Suppressor macrophage treated with lipopolysaccharide for 1 hour (primary cell): ENCODE measurements at places on chromosomes 11 and 22.
A peak's percentile ranks its signal among the peaks of the same experiment; 100 is the strongest.

DNA sequence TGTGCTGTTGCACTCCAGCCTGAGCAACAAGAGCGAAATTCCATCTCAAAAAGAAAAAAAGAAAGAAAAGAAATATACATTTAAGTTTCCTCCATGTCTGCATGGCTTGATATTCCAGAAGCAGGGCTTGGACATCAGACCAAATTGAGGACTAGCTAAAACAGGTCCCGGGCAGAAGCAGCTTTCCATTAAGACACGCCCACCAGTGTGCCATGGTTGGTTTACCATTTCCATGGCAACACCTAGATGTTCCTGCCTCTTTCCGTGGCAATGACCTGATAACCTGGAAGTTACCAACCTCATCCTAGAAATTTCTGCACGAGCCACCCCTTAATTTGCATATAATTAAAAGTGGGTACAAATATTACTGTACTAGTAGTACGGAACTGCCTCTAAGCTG is 111.3 kb downstream of the NAT10 start:
- no peak for DNase-seq

GRCh38 chr11:124872741-124873140 is 7.5 kb downstream of the ROBO3 start:
- DNase-seq = no peak

- DNase-seq = no peak
Measured at GRCh38 chr11:93216511-93217101, 18.8 kb upstream of the SLC36A4 start.

- no peak for DNase-seq
Measured at GRCh38 chr11:19739872-19740271, 27.2 kb downstream of the NAV2 start.

DNA sequence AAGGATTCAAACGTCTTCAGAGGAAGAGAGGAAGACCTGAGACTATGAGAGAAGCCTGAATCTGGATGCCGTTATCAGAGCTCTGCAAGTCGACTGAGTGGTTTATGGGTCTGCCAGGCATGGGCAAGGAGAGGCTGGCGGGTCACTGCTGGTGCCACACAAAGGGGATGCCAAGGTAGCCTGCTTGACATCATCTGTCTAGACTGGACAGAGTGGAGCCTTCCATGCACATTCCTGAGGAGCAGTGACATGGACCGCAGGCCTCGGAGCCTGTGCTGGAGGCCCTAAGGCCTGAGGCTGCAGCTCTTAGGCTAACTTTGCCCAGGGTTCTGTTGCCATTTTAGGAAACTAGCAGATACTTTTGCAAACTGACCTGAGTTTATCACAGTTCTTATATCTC is 127.4 kb downstream of the WT1 start:
- no peak for DNase-seq

GRCh38 chr22:37533995-37534394 is 14.8 kb upstream of the CARD10 start:
- DNase-seq = peak; percentile 69

GRCh38 chr22:30181459-30182349 is 64.9 kb downstream of the LIF start:
- DNase-seq = no peak

DNA sequence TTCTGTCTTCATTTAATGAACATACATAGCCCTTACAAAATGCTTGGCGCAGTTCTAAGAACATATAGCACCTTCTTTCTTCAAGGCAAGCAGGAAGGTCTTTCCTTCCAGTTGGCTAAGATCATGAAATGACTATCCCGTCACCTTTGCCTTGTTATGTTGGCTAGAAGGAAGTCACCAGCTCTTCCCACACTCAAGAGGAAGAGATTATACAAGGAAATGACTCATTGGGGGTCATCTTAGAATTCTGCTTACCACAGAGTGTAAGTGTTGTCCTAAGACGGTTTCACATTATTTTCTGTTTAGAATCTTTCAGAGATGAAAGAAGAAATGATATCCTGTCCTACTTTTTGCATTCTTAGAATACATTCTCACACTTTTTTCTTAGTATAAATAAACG is 808.0 kb upstream of the LUZP2 start:
- DNase-seq = no peak

- no peak for DNase-seq
Measured at GRCh38 chr11:100948936-100949335, 180.7 kb downstream of the PGR start.

GRCh38 chr22:46290121-46290842 is 6.4 kb upstream of the GTSE1 start:
- DNase-seq = no peak

GRCh38 chr11:18540207-18541009 is 13.7 kb upstream of the TSG101 start:
- peak; percentile 18 for DNase-seq

DNA sequence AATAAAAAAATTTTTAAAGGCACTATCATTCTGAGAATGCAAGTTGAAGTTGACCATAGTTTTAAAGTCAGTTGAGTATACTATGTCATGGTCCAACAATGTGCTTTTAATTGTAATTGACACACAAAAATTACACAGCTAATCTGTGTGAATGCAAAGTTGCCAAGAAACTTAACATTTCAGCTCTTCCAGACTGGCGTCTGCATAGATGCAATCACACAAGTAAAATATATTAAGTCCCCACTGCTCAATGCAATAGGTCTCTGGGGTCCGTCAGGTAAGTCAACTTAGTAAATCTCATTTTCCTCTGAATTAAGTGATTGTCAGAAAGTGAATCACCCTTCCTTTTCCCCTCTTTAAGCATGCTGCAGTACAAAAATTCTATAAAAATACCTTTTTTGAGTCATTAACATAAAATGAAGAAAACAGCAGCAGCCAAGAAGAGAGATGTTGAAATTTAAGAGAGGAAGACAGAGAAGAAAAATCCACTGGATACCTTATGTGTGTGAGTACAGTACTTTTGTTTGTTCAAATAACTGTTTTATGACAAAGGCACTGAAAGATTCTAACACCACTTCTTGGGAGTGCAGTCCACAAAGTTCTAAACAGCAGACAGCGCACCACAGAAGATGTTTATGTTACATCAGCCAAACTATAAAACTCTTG is 5.1 kb downstream of the FZD4 start:
- no peak for DNase-seq
